ENCODE measurements at places on chromosomes 16 and 17.
A peak's percentile ranks its signal among the peaks of the same experiment; 100 is the strongest.

GRCh38 chr17:58783380-58783779, 27.7 kb downstream of the PPM1E start:
- peak; percentile 87 for DNase-seq

DNA sequence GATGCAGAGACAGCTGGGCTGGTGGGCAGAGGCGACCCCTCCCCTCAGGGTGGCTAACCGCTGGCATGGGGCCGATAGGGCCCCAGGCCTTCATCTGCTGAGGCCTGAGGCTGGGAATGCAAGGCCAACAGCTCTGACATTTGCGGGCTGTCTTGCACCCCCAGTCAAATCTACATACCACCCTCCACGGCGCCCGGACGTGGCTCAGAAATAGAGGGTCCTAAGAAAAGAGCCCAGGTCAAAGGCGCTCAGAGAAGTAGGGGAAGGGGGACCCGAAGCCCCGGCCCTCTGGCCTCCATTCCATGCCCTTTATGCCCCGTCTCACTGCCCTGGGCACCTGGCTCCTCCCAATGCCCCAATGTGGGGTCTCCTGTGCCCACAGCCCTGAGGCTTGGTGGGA, 142.3 kb downstream of the C16orf78 start:
- DNase-seq: no peak

DNA sequence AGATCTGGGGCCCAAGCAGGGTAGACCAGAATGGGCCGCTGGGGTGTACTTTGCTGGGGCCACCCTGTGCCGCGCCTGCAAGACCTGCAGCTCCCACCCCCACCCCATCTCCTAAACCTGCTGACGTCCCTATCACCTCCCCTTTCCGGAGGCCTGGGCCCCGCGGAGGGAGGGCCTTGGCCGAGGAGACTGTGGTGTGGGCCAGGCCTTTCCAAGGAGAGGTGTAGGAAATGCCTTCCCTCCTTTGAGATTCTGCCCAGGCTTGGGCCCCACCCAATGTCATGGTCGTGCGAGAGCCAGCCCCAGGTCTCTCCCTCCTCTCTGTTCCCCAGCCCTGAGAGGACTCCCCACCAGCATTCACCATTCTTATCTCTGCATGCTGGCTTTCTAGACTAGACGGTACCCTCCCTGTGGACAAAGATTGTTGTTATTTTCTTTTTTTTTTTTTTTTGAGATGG, 3.9 kb upstream of the WFIKKN2 start:
- no peak for DNase-seq

GRCh38 chr17:39787743-39788484, 50.2 kb downstream of the GRB7 start:
- no peak for DNase-seq

- peak; percentile 36 for DNase-seq
These were observed 22.8 kb downstream of the CCDC102A start for GRCh38 chr16:57513371-57514102.

GRCh38 chr16:84036131-84036530, 6.5 kb downstream of the SLC38A8 start:
- DNase-seq: no peak

- peak; percentile 83 for DNase-seq
These were observed 671 bp downstream of the DGKE start for GRCh38 chr17:56834380-56835263.

- DNase-seq: no peak
These were observed 704.1 kb downstream of the CDH11 start for GRCh38 chr16:64417711-64418227.

DNA sequence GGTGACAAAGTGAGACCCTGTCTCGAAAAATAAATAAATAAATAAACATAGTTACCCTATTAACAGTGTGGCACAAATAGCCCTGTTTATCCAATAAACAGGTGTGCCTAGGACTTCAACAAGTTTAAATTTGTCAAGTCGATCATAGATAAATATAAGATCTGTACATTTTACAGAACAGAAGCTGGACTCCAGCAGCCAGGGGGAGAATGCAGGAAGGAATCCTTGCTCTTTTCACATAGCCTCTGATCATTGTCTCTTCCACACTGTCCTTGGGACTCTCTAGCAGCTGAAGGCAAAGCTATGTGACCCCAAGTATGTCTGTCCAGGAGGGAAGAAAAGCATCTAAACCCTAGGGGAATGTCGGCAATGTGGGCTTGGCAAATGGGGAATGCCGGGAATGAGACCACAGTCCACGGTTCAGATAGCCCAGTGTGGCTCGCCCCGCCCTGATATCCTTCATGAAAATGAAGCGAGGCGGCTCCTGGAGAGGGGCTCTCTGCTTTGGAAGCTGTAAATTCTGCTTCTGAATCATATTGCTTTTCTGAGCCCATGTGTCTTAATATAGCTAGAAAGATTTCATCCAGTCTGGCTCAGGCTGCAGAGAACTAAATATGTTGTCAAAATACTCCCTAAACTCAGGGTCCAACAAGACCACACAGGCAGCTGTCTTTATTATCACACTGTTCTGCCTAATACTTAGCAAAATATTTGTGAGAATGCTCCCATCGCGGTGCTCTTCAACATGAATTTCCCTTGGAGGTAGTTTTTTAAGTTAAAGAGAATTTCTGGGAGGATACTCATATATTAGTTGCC, 24.9 kb upstream of the GRB2 start:
- no peak for DNase-seq

DNA sequence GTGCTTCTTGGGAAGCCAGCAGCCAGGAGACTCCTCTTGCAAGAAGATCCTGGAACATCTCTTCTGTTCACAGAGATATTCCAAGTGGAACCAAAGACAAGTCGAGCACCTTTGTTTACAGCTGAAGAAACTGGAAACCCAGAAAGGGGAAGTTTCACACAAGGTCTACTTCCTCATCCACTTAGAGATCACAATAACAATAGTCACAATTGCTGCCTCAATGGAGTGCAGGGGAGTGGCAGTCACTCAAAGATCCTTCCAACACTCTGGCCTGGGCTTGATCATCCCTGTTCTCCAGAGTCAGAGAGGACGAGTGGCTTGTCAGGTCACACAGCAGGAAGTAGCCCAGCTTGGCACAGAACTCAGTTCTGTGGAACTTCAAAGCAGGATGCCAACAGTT, 46.9 kb upstream of the SIAH1 start:
- DNase-seq: no peak

- no peak for DNase-seq
These were observed 24.2 kb upstream of the ABCA9 start for GRCh38 chr17:69084911-69085310.

DNA sequence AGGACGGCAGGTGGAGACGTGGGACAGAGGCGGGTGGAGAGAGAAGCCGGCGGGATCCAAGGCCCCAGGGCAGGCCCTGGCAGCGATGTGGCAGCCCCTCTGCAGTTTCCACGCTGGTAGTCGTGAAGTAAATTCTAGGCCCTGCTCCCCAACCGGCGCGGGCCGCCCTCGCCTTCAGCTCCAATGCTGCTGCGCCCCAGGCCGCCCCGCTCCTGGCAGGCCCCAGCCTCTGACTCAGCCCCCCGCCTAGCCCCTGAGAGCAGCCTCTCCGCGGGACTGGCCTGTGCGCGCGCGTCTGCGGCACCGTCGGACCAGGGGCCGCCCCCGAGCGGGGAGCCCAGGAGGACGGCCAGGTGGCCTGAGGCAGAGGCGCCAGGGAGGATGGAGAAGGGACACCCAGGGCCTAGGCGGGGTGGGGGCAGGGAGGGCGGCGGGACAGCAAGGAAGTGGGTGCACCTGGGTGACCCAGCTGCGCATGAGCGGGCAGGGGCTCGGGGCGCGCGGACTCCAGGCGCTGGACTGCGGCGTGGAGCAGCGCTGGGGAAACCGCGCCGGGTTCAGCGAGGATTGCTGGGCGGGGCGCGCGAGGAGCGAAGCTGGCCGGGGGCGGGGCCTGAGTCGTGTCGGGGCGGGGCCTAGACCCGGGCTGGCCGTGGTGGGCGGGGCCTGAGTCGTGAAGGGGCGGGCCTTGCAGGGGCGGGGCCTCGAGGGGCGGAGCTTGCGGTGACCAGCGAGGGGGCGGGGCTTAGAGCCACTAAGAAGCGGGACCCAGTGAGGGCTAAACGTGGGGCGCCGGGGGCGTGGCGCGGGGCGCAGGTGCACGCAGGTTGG, 29.6 kb downstream of the ZNF778 start:
- DNase-seq: peak; percentile 79

- DNase-seq: no peak
These were observed 9.3 kb downstream of the ADCY7 start for GRCh38 chr16:50275428-50276325.

- DNase-seq: no peak
These were observed 40.1 kb downstream of the IL4R start for GRCh38 chr16:27353853-27354252.

- no peak for DNase-seq
These were observed 19.0 kb downstream of the MED24 start for GRCh38 chr17:40035162-40035559.

Measured in NCI-H1417 (cell line).